Cortex of kidney (tissue), 1 donor: ENCODE measurements at places on chromosomes 6 and 20.

DNA sequence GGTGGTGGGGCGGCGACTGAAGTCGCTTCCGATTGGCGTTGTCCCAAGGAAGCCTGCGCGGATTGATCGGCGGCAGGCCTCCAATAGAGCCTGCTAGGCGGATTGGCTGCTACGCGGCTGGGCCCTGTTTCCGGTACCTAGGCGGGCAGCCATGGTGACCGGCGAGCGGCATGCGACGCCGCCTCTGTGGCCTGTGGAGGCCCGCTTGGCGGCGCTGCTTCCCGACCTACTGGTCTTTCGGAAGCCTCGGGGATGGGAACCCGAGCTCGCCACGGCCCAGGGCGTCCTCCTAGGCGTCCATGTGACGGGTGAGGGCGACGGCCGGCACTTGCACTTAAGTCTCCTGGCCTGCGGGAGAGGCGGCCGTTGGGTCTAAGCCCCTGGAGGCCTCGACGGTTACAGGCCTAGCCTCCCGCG is 28.1 kb downstream of the NFYA start:
- no peak for DNase-seq

GRCh38 chr6:36662380-36662779 is 16.1 kb upstream of the CDKN1A start:
- no peak for DNase-seq

DNA sequence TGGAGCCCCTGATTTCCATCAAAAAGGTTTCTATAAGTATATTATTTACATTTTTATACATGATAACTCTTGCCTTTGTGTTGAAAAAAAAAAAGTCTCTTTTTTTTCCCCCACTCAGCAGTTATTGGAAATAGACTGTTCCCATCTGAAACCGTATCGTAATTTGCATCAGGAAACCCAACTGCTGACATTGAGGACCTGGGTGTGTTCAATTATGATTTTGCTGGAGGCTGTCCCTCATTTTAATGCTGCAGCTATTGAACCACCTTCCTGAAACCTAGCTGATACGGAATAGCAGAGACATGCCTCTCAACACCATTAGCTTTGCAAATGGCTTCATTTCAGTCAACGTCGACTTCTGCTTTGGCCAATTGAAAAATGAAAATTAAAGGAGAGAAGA is 98.9 kb downstream of the ZNF217 start:
- DNase-seq: no peak

- no peak for DNase-seq
These were observed at the start of gene SLA2 for GRCh38 chr20:36645998-36646397. TSS of gene SLA2 (minus strand) at chr20:36646196. CDS start at chr20:36641335, 4,861 bp downstream.

DNA sequence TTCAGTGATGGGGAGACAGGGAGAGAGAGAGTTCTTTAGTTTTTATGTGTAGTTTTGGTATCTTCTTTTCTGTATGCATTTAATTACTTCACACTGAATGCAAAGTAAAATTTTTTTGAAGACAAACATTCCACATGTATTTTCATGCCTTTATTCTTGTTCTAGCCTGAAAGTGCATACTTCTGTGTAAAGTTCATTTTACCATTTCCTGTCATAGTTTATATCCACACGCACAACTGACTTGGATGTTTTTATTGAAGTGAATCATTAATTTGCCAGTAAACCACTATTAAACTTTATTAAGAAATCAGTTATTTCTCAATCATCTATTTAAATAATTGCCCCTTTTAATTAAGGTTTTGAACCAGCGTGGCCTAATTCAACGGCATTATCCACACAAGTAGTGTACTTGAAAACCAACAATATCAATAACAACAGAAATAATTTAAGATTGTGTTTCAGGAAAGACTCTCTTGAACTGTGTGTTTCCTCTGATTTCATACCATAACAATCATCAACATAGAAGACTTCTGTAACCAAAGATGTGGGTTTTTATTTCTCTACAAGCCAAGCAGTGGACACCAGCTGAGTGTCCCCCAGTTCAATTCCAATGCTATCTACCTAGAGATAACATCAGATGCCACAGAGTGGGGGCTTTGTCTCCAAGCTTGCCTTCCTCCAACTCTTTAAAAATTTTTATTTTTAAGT is 512.7 kb upstream of the JAG1 start:
- DNase-seq: no peak

GRCh38 chr6:113449051-113449450 is 408.1 kb upstream of the MARCKS start:
- DNase-seq: no peak

DNA sequence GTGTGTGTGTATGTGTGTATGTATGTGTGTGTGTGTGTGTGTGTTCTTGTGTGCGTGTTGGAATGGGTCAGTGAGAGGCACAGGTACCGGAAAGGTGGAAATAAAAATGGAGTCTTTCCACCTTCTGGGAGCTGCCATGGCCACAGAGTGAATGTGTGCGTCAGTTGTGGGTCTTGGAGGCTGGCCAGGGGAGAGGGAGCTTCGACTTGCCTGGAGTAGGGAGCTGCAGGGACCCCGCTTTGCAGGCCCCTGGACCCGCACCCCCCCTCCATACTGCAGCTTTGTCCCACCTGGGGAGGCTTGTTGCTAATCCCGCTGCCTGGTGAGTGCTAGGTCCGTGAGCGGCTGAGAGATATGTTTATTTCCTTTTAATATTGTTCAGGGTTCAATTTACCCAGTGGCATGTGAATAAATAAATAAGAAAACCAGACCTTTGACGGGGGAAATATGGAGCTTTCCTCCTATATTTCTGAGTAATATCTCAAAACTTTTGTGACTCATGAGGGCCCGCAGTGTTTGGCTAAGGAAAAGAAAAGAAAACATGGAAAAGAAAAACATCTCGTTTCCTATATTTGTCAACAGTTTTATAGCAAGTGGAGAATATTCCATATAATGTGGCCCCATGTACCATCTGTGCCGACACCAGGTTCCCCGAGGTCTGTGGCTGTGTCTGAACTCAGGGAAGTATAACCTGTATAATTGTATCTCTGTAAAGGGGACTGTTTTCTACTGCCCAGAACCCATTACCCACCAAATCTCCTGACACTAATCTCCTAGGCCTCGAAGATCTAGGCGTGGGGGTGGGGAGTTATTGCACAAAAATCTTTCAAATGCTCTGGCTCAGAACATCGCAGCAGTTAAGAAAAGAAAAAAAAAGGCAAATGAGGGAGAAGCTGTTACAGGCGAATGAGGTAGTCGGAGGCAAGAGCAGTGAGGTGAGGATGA is 24.6 kb upstream of the CCDC167 start:
- no peak for DNase-seq

GRCh38 chr6:162245830-162246420 is 481.6 kb downstream of the PRKN start:
- no peak for DNase-seq

DNA sequence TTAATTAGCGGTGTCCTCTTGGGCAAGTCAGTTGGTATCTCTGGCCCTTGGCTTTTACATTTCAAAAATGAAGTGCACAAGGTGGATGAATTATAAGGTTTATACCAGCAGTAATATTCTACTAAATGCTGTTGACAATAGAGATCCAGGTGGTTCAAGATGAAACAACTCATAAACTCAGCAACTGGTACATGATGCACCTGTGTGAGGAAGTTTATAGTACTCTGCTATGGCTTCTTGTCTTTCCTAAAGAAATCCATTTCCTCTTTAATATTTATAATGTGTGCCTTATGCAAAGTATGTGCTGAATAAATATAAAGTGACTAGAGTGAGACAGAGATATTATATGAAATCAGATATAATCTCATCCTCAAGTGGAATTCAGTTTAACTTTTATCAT is 48.5 kb downstream of the ADGRG6 start:
- no peak for DNase-seq

DNA sequence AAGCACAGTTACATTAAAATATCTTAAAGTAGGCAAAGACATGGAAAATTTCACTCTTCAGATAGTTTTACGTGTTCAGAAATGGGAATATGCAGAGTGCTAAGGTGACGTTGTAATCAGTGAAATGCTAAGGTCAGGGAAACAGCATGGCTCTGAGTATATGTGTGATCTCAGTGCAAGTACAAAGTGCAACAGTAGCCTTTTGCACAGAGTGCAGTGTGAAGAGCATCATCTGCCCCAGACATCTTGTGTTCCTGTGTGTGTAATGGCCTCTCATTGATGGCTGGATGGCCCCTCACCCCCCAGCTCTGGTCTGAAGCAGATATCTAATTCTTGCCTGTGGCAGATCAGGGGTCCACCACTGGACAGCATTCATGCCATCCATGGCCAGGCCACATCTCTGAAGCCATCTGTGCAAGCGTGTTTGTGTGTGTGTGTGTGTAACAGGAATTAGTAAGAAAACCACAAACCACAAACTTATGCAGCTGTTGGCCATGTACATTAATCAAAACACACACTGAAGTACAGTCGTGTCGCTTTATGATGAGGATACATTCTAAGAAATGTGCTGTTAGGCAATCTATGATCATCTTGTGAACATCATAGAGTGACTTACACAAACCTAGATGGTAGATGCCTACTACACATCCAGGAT is 165.1 kb downstream of the RALGAPA2 start:
- DNase-seq: no peak

DNA sequence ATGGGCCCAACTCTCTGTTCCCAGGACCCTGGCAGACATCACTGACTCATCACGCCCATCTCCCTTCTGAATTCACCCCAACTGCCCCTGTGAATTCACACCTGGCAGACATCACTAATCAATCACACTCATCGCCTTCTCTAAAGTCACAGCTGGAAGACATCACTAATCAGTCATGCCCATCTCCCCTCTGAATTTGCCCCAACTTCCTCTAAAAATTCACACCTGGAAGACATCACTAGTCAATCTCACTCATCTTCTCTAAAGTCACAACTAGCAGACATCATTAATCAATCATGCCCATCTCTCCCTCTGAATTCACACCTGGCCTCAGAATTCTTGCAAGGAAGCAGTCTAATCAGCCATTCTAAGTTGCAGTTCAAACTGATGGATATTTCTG is 111.1 kb downstream of the FOXA2 start:
- no peak for DNase-seq

DNA sequence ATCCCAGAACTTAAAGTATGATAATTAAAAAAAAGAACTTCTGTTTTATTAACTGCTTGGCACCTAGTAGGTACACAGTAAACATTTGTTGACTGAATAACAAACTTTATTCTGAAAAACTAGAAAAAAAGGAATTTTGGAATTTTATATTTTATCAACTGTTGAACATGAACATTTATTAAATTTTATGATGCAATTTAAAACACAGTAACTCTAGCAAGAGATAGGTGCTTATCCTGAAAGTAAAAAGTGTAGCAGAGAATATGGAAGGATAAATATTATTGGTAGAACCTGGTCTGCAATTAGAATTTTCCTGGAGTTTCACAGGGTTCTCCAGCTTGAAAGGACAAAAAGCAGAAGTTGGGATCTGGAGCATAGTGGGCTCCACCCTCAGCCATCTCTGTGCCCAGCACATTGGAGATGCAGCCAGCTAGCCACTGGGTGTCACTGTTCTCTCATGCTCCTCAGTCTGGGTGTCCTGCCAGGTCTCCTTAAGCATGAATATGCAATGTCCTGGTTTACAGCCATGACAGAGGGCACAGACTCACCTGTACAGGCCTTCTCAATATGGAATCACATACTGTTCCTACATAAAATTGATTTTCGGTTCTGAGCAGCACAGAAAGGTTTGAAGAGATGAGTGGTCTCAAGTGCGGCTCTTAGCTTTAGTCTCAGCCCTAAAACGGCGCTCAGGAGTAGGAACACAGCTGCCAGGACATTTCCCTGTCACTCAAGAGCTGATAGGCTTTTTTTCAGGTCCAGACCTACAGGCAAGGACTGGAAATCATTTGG is 31.7 kb upstream of the IL20RA start:
- no peak for DNase-seq

DNA sequence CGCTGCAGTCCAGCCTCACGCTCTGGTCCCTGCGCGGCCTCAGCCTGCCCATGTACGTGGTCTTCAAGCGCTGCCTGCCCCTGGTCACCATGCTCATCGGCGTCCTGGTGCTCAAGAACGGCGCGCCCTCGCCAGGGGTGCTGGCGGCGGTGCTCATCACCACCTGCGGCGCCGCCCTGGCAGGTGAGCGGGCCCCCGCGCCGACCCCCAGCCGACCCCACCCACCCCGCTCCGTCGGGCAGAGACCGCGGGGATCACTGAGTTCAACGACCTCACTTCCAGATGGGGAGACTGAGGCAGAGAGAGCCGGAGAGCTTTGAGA is 545 bp downstream of the SLC35D3 start:
- no peak for DNase-seq

DNA sequence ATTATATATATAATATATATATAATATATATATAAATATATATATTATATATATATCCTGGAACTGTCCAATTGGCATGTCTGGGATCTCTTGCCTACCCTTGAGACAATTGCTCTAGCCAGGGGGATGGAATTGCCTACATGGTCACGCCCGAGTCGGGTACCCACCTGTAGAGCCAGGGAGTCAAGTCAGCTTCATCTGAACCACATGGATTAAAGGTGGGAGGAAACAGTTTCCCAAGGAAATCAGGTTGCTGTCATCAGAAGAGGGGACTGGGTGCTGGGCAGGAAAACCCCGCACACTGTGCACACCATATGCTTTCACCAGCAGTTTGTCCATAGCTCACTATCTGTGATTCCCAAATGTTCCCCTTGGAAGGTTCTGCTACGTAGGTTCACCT is 252.5 kb upstream of the NOX3 start:
- no peak for DNase-seq

GRCh38 chr6:1321738-1322137 is 9.8 kb downstream of the FOXQ1 start:
- DNase-seq: no peak

GRCh38 chr6:22102671-22103070 is 194.2 kb downstream of the PRL start:
- DNase-seq: no peak

DNA sequence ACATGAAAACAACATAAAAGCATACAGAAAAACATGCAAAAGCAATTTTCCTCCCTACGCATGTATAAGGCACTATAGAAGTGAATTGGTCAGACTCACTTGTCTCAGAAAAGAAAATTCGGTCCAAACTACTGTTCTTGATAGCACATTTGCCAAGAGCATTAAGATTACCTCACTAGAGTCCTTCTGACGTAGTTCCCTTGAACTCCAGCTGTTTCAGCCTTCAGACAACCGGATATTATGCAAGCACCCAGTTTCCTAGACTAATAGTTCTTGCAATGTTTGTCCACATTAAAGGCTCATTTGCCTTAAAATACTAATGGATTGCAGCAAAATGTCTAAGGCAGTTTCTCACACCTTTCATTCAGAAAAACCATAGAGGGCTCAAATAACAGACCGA is 2.5 kb upstream of the CASS4 start:
- no peak for DNase-seq

DNA sequence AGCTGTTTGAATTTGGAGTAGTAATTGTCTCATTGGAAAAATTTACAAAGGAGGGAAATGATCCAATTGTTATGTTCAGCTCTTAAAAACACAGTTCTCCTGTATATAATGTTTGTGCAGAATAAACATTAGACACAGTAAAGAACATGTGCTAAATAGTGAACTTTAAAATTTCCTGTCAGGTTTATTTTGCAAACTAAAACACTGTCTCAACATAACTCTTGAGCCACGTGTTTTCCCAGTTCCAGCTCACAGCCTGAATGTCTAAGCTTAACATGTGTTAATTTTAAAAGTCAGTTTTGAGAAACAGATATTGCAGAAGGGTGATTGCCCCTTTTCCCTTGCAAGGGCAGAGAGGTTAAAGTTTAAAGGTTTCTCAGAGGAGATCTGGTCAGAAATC is 20.6 kb downstream of the EPHA7 start:
- DNase-seq: no peak

- DNase-seq: no peak
These were observed 866.5 kb upstream of the MAP3K7 start for GRCh38 chr6:91453224-91453878.

- DNase-seq: no peak
These were observed 42.2 kb upstream of the FOXP4 start for GRCh38 chr6:41503827-41504465.
